ENCODE measurements at places on chromosomes 1 and 21.

DNA sequence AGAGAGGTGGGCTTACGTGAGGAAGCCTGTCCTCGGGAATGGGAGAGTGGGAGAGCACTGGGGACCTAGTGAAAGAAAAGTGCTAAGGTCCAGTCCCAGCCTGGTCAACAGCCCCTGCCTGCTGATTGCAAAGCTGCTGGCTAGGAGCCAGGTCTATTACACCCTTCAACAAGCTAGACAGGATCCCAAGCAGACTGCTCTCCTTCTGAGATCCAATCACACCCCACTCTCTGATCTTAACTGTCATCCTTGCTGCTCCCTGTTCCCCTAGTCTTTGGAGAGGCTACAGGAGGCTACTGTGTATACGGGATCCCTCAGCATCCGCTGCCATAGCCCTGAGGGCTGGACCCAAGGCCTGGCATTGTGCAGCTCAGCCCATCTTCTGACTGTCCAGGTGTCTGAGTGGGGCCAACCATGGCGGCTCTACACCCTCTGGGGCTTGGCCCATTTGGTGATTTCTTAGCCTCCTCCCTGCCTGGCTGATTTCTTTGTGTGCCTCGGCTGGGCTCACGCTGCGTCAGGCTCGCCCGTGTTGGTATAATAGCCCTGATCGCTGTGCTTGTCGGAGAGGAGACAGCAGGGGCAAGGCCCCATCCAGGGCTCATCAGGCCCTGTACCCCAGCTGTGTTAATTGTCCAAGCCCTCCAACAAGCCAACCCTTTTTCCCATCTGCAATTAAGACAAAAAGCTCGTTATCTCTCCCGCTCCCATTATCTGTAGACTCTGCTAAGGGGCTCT, 43.9 kb downstream of the NAV1 start:
- peak; percentile 76 for DNase-seq

DNA sequence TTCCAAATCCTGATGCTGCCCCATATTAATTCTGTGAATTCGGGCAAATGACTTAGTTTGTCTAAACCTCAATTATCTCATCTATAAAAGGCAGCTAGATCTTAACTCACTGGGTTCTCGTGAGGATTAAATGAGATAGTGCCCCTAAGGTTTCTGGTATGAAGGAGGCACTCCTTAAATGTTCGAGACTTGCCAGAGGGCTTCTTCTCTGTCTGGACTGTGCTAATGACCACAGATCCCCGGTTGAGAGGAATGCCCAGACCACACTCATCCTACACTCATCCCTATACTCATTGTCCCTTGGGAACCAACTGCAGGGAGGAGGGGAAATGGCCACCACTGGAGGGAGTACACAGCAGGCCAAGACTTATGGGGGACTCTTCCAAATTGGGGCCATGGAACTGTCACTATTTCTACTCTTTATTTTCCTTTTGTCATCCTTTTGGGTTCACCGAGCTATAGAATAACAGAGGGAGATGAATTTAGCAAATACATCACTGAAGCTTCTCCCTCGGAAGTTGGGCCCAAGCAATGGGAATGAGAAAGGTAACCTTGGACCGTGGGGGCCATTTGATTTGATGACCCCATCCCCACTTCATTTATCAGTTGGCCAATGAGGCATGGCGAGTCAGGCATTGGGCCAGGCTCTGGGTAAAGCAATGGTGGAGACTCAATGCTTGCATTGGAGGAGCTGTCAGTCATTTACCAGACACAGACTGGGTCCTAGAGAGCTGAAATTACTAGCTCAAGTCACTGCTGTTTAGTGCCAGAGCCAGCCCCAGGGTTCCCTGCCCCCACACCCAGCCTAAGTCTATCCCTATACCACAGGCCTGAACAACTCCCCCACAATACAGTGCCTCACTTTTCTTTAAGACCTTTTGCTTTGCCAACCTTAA, 5.1 kb downstream of the ATF3 start:
- no peak for DNase-seq

DNA sequence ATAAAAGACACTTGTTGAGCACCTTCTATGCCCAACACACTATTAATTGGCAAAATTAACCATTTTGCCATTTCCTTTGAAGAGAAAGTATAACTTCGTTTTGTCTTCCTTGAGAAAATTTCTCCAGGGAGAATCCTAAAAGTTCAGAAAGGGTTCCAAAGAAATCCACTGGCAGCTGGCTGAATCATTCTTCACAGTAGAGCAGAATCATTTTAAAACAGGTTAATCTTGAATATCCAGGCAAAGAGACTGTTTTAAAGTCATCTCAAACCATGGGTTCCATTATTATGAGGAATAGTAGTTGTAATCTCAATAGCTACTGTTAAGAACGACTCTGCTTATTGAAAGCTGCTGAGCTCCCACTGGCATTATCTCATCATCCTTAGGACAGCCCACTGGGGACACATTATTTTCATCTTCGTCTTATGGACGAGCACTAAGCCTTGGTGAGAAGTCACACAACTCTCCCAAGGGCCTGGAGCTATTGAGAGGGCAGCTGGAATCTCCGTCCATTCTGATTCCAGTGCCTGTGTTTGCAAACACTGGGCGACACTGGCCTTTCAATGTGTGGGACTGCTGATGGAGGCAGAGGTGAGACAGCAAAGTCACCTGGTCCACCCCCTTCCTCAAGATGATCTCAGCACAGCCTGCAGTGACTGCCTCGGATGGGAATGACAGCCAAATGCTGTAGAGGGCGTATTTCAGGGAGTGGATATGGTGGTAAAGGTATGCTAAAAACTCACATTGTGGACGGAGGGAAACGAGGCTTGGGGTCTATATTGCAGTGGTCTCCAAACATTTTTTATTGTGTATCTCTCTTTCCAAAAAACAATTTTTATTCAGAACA, 15.3 kb upstream of the PGBD5 start:
- DNase-seq = no peak

DNA sequence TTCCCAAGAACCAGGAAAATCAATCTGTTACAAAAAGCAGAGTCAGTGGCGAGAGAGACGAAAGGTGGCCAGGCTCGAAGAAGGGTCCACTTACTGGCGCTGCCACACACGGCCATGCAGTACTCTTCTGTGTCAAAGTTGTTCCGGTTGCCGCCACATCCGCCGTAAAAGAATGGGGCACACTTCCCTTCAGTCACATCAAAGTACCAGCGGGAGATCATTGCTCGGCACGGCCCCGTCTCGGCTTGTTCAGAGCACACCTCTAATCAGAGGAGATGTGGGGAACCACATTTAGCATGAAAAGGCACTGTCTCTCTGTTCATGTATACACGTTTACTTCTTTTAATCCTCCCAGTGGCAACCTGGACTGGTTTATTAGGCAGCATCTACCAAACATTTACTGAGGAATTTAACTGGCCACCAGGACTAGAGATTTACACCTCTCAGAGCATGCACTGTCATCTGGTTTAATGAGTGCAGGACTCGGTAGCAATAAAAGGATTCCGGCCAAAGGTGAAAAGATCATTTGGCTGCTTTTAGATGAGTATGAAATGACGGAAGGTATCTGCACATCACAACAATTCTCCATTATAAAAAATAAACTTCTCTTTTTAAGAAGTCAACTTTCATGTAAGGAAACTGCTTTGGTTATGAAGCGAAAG, 170.5 kb downstream of the APP start:
- DNase-seq = no peak

GRCh38 chr1:84298328-84298683, 3.2 kb upstream of the SAMD13 start:
- peak; percentile 43 for DNase-seq

Data from NCI-H1417 (cell line).